ENCODE measurements at places on chromosomes 3 and 15. TPM values are rescaled to one million over a fixed set of nuclear protein-coding genes. Genes with fewer than 3 reads are reported as not detected.
A peak's percentile ranks its signal among the peaks of the same experiment; 100 is the strongest.

- no peak overlapping the region for H3K27ac ChIP-seq
- no peak overlapping the region for H3K4me3 ChIP-seq
- no peak for DNase-seq
- H3K27me3 ChIP-seq = no peaks in the 10 kb centered on the region
- H3K36me3 ChIP-seq = no peaks in the 10 kb centered on the region
- peaks cover 8% of the 10 kb centered on the region for H3K4me1 ChIP-seq
Measured at GRCh38 chr15:65925338-65925737, 56.0 kb downstream of the RAB11A start.

DNA sequence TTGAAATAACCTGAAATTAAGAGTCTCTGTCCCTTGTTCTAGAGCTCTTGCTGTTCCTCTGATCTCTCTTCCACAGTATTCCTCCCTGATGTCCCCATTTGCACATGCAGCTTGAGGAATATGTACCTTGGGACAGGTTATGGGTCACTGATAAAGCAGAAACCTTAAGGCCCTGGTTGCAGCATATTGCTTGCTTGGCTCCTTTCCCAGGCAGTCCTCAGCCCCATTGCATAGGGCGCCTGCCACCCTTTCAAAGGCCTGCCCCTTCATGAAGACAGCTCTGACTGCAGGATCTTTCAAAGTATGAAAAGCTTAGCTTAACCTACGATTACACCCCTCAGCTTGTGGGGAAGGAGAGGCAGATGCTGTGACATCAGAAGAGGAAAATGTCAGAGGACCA is 51.6 kb downstream of the WDR76 start:
- no peak overlapping the region for H3K4me3 ChIP-seq
- no peaks in the 10 kb centered on the region for H3K27me3 ChIP-seq
- peaks cover 16% of the 10 kb centered on the region for H3K4me1 ChIP-seq
- H3K36me3 ChIP-seq = peaks cover 17% of the 10 kb centered on the region
- H3K27ac ChIP-seq = peak overlapping the region; percentile 45

DNA sequence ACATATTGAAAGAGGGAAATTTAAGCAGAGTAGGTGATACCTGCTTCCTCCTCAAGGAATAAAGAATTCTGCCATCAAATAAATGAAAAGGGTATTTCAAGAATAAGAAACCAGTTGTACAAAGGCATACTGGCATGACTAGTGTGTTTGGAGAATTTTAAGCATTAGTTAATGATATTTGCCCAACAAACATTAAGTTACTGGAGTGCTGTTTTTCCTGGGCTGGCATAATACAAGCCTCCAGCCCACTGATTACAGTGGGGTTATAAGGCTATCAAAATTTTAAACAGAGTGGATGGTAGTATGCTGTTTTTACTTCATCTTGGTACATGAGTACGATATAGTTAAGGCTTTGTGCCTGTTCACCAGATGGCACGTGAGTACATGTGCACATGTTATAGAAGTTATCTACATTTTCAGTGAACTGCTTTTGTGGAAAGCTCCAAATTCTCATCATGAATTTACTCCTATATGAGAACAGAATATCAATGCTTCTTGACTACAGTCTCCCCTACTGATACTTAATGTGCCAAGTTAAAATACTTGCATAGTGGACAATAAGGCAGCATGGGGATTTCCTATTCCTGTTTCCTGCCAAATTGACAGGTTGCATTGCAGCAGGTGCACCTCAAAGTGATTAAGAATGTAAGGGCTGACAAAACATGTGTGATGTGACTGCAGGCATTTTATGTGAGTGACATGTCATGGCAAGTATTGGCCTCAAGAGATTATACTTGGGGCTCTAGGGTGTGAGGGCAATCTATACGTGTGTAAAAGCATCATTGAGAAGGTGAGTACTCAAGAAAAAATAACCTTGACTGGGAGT is 14.9 kb downstream of the NAALADL2 start:
- no peak for DNase-seq
- no peak overlapping the region for H3K4me3 ChIP-seq
- peaks cover 31% of the 10 kb centered on the region for H3K4me1 ChIP-seq
- no peak overlapping the region for H3K27ac ChIP-seq

DNA sequence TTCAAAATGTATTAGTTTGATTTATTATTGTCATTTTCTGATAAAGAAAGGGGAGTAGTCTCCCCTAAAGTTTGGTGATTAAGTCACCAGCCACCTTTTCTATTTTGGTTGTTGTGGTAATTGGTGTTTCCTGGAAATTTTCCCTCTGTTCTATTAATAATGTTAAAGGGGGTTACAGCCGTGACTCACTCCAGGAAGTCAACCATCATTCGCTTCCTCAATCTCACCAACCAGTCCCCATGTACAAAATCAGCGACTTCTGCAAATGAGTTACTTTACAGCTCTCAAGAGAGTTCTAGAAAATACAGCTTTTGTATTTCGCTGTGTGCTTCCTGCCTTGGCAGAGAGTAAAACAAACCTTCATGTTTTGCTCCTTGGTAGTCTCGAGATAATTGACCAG is 285.1 kb downstream of the LPP start:
- H3K4me1 ChIP-seq = peaks cover 40% of the 10 kb centered on the region
- H3K4me3 ChIP-seq = no peak overlapping the region
- no peaks in the 10 kb centered on the region for H3K27me3 ChIP-seq
- no peaks in the 10 kb centered on the region for H3K36me3 ChIP-seq
- DNase-seq = no peak
- H3K27ac ChIP-seq = peak overlapping the region; percentile 49

Gene TRIM42
- total RNA-seq = not detected

Gene ABCF3
- 63.6 TPM for total RNA-seq

GRCh38 chr3:128319741-128320141 is 146.9 kb downstream of the DNAJB8 start:
- H3K4me3 ChIP-seq = no peak overlapping the region
- H3K27ac ChIP-seq = no peak overlapping the region
- no peaks in the 10 kb centered on the region for H3K27me3 ChIP-seq

Gene ETV5
- 52.9 TPM for total RNA-seq

DNA sequence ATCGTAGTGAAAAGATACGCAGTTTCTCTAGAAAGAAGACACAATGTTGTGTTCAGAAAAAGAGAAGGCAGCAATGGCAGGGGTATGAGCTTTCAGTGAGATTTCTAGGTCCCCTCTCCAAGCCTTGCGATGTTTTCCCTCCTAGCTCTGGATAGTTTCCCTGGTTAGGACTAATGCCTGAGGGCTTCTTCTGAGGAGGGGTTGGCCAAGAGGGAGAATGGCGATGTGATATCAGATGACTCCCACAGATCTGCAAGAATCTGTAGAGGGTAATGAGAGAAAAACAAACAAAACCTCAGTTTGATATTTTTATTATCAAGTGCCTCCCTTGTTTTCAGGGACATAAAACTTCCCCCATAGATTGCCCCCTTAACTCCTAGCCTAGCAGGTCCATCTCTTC is 4.1 kb upstream of the CLDN1 start:
- peaks cover 14% of the 10 kb centered on the region for H3K27me3 ChIP-seq
- H3K36me3 ChIP-seq = no peaks in the 10 kb centered on the region
- peaks cover 38% of the 10 kb centered on the region for H3K4me1 ChIP-seq
- H3K27ac ChIP-seq = peak overlapping the region; percentile 13

DNA sequence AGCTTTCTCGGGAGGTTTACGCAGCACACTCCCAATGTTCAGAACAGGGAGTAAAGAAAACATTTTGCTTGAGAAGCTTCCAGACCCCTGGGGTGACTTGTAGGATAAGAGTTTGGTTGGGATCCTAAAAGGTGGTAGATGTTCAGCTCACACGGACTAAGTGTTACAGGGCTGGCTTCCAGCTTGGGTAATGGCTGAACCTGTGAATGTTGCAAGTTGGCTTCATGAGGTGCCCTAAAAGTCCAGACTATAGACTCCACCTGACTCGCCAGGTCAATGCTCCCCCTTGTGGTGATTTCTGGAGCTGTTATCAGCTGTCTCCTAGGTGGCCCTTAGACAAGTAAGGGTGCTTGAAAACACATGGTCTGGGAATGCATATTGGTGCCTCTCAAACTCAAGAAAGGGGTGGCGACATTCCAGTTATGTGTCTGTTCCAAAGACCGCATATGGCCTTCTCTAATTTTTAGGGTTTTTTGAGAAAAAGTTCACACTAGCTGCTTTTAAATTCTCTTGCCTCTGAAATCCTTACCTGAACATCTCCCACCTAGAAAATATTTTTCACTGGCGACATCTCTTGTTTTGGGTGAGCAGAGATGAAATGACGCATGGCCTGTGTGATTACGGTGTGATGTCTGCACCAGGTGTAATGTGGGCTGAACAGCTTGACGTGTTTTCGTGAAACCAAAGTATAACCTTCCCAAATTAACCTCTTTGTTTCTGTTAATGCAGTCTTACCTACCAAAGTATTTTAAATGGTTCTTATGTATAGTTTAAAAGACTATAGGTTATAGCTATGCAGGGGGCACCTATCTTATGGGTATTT is 175.7 kb upstream of the KBTBD8 start:
- no peaks in the 10 kb centered on the region for H3K36me3 ChIP-seq
- DNase-seq = peak; percentile 86
- peaks cover 37% of the 10 kb centered on the region for H3K4me1 ChIP-seq
- H3K27ac ChIP-seq = no peak overlapping the region
- H3K4me3 ChIP-seq = no peak overlapping the region

DNA sequence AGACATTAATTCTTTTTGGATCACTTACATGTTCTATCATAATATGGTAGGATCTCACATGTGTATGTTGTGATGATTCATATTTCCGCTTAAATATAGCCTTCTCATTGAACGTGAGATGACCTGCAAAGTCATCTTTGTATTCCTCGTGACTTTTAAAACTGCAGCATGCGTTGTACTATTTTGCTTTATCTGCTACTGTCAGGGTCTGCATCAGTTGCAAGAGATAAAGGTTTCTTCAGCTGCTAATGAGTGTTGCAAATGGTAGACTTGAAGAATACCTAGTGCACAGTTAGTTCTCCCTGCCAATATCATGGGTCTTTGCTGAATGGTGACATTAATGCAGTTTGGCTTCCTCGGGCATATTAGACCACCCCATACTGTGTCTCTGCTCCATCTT is 31.8 kb downstream of the REC114 start:
- DNase-seq = no peak
- no peaks in the 10 kb centered on the region for H3K27me3 ChIP-seq
- H3K27ac ChIP-seq = no peak overlapping the region
- H3K4me1 ChIP-seq = no peaks in the 10 kb centered on the region
- H3K36me3 ChIP-seq = no peaks in the 10 kb centered on the region

GRCh38 chr3:141767066-141767465 is 3.9 kb downstream of the GRK7 start:
- H3K27ac ChIP-seq = no peak overlapping the region
- H3K27me3 ChIP-seq = peaks cover 15% of the 10 kb centered on the region
- no peaks in the 10 kb centered on the region for H3K36me3 ChIP-seq
- no peak for DNase-seq
- peaks cover 6% of the 10 kb centered on the region for H3K4me1 ChIP-seq

Gene SPINT1
- total RNA-seq = 144 TPM

Gene HPS3
- total RNA-seq = 59.6 TPM

Gene PIGZ
- total RNA-seq = 0.55 TPM

- H3K27ac ChIP-seq = no peak overlapping the region
- H3K36me3 ChIP-seq = no peaks in the 10 kb centered on the region
- H3K4me3 ChIP-seq = no peak overlapping the region
- DNase-seq = no peak
Measured at GRCh38 chr3:143351895-143352608, 232.5 kb downstream of the CHST2 start.

Gene ACKR4
- total RNA-seq = not detected

Gene GP9
- total RNA-seq = not detected

Gene IL5RA
- not detected for total RNA-seq

DNA sequence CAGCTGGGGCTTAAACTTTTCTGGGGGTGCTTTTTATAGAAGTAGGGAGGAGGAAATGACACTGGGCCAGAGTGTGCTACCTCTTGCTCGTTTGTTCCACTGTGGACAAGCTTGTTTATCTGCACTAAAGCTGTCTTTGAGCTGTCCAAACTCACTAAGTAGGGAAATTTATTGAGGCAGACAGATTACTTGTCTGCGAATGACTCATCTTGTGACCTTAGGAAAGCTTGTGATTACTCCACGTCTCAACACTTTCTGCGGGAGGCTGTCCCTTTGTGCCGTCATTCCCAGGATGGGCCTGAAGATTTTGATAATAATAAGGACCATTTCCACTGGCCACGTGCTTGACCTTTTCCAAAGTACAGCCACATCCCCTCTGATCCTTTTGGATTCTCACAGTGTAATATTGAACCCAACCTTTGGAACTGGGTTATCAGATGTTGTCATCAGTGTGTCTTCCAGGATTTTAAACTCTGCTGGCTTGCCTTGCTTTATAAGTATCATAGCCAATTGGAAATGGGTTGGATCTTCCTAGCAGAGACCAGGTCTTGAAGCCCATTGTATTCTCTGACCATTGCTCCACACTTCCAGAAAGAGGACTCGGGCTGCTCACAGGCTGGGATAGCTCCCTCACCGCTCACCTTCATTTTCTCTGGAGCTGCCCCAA is 84.7 kb downstream of the AGBL1 start:
- H3K36me3 ChIP-seq = no peaks in the 10 kb centered on the region
- no peak for DNase-seq
- H3K4me3 ChIP-seq = no peak overlapping the region
- no peak overlapping the region for H3K27ac ChIP-seq
- no peaks in the 10 kb centered on the region for H3K27me3 ChIP-seq

DNA sequence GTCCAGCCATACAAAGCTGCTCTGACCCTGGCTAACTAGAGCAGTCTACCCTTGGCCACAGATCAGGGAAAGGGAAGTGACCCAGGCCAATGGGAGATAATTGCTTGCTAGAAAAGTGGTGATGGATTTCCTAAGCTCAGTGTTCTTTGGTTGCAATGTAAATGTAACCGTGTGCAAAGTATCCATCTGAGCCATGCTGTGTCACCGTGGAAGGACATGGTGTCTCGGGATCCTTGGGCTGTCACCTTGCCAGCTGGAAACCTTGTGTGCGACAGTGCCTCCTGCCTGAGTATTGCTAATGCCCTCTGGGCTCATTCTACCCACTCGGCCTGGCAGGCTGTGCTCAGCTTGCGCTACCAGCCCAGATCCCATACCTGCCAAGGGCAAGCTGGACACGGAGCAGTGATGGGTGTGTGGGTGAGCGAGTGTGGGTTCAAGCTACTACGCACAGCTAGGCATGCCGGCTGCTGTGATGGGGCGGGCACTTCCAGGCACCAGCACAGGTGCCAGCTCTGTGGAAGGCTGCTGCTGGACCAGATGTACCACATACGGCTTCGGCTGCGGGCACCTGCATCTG is 10.7 kb upstream of the SIAH2 start:
- no peaks in the 10 kb centered on the region for H3K36me3 ChIP-seq
- DNase-seq = no peak
- no peak overlapping the region for H3K4me3 ChIP-seq

- no peaks in the 10 kb centered on the region for H3K27me3 ChIP-seq
- H3K27ac ChIP-seq = no peak overlapping the region
- no peak overlapping the region for H3K4me3 ChIP-seq
- no peaks in the 10 kb centered on the region for H3K36me3 ChIP-seq
- peaks cover 10% of the 10 kb centered on the region for H3K4me1 ChIP-seq
- DNase-seq = no peak
Measured at GRCh38 chr3:41848753-41849574, 112.9 kb downstream of the ULK4 start.

Measured in WTC11 (cell line).